Caudate nucleus (tissue), 63 donors: ENCODE measurements at places on chromosomes 5 and 9.

- no peak for DNase-seq
These were observed 12.1 kb upstream of the SLC2A8 start for GRCh38 chr9:127384901-127385300.

DNA sequence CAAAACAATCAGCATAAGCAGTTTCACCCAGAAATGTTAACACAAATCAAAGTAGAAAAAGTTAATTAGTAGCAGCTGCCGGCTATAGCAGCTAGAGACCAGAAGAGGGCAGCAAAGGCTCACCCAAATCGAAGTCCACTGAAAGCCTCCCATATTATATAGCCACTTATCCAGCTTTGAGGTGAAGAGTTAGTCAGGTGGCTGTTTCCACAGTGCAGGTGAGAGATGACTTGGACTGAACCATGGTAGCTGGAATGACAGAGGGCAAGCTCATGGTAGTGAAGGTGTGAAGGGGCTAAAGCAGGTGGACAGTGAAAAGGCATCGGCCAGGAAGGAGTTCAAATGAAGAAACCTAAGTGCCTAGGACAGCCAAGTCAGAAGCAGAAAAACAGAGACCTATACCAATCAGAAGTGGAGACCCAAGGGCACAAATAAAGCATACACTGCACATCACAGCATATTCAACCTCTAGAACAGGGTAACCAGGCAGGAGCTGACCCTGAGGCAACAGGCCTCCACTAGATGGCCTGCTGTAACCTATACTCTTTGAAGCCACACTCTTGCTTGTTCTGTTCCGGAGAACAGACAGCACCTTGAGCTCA, 7.2 kb upstream of the RNF38 start:
- peak; percentile 14 for DNase-seq

DNA sequence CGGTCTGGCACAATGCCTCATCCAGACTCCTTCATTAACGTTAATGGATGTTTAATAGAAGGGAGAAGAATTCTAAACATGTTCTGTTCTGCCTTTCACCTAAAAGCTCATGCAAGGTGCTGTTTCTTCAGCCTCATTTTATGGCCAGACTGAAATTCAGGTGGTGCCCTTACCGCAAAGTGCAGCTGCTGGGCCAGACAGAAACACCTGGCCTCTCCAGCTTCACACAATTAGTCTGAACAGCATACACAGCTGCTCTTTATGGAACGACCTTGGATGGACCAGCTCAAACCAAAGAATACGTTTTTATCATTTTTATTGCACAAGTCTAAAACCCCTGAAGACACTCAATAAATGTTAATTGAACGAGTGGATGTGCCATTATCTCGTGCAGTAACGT, 4.6 kb downstream of the SNCAIP start:
- DNase-seq = no peak

- no peak for DNase-seq
These were observed 24.4 kb downstream of the NPR3 start for GRCh38 chr5:32735512-32735911.

DNA sequence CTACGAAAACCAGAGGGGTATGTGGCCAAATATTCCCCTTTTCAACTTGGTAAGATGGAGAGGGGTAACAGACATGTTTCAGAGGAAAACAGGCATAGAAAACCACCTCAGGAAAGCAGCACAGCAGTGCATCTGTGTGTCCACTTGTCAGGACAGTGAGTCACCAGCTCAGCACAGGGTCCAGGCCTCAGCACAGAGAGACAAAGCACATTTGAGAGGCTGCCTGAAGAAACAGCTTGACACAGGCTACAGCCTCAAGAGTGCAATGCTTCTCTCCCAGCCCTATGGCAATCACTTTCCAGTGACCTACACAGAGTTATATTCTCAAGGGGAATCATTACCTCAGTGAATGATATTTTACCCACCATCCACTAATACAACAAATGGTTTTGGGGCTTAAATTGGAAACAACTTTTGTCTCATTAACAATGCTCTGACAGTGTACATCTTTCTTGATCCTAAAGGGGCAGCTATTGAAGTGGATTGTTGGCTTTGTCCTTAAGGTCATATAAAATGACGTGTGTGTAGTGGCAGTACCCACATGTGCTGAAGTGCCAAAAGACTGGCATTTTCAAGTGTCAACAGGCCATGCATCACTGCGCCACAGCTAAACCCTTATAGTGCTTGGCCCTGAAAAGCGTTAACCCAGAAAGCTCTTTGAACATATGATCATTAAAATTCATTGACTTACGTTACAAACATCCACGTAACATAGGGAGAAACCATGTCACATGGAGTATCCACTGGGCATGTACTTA, 46.4 kb downstream of the ERMP1 start:
- no peak for DNase-seq

DNA sequence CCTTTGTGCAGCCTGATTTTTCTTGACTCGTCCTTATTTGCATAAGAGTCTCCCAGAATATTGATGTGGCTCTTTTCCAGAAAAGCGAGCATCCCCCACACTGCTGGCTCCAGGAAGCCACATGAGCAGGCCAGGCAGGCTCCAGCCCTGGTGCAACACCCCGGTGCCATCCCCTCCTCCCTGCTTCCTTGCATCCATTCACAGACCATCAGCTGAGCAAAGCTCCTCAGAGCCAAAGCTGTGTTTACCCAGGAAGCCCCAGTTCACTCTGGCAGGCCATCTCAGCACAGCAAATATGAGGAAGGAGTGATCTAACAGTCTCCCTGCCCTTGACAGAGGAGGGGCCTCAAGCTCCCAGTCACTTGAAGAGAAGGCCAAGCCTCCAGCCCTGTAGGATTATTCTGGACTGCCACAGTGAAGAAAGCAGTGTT, 34.4 kb downstream of the INSYN2B start:
- no peak for DNase-seq

GRCh38 chr5:173535166-173535975, 81.1 kb downstream of the BOD1 start:
- no peak for DNase-seq
